ENCODE measurements at places on chromosomes 1 and 21. TPM values are rescaled to one million over a fixed set of nuclear protein-coding genes. Genes with fewer than 3 reads are reported as not detected.

AKNAD1 gene
- total RNA-seq, result not detected

ACKR1 gene
- not detected for total RNA-seq

DNA sequence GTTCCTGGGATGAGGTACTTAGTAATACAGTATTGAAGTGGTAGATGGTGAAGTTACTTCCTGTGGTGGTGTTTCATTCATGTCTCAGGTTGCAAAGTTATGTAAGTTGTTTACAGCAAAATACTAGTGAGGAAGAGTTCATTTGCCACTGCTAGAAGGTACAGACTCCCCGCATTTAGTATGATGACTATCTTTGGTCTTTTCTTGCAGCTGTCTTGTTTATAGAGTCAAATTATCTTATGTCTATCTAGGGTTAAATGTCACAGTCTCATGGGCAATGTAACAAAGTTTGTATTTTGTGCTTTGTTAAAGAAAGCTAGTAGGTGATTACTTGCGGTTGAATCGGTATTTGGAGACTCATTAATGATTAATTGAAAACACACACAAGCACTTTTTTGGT, 50.2 kb downstream of the LRRC8D start:
- H3K4me1 ChIP-seq, result peaks cover 43% of the 10 kb centered on the region
- no peak for DNase-seq
- H3K36me3 ChIP-seq, result peaks cover 8% of the 10 kb centered on the region
- peak overlapping the region; percentile 5 for H3K27ac ChIP-seq
- H3K4me3 ChIP-seq, result no peak overlapping the region

NTRK1 gene
- total RNA-seq, result 16.8 TPM

FMN2 gene
- total RNA-seq, result not detected

GRCh38 chr1:17031436-17031835, 19.7 kb upstream of the ATP13A2 start:
- H3K4me1 ChIP-seq, result no peaks in the 10 kb centered on the region
- no peaks in the 10 kb centered on the region for H3K36me3 ChIP-seq
- H3K4me3 ChIP-seq, result no peak overlapping the region
- no peak for DNase-seq
- peak overlapping the region; percentile 38 for H3K27ac ChIP-seq

DNA sequence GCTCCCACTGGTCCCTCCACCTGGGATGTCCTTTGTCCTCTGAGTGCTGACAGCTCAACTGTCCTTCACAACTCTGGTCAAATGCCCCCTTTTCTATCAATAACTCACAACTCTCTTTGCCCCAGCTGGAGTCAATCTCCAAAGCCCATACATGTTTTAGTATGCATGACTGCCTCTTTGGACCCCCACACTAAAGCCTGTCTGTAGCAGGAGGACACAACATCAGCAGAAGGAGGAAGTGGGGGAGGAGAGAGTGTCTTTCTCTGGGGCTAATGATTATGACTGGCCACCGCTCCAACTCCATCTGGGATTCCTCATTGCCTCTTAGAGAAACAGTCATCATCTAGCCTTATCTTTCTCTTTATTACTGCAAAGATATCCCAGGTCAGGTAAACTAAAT, 186.6 kb upstream of the FGGY start:
- H3K4me1 ChIP-seq, result no peaks in the 10 kb centered on the region
- no peaks in the 10 kb centered on the region for H3K36me3 ChIP-seq
- H3K27ac ChIP-seq, result no peak overlapping the region
- no peaks in the 10 kb centered on the region for H3K27me3 ChIP-seq
- no peak for DNase-seq
- H3K4me3 ChIP-seq, result no peak overlapping the region

GRCh38 chr21:16873596-16873995, 639.2 kb upstream of the CXADR start:
- no peaks in the 10 kb centered on the region for H3K36me3 ChIP-seq
- DNase-seq, result no peak
- no peak overlapping the region for H3K27ac ChIP-seq
- H3K27me3 ChIP-seq, result no peaks in the 10 kb centered on the region
- no peaks in the 10 kb centered on the region for H3K4me1 ChIP-seq

- peaks cover 32% of the 10 kb centered on the region for H3K36me3 ChIP-seq
- H3K27ac ChIP-seq, result peak overlapping the region; percentile 75
- DNase-seq, result no peak
- H3K4me3 ChIP-seq, result peak overlapping the region; percentile 71
- no peaks in the 10 kb centered on the region for H3K27me3 ChIP-seq
These were observed 28.1 kb downstream of the SMAP2 start for GRCh38 chr1:40401473-40402201.

DNA sequence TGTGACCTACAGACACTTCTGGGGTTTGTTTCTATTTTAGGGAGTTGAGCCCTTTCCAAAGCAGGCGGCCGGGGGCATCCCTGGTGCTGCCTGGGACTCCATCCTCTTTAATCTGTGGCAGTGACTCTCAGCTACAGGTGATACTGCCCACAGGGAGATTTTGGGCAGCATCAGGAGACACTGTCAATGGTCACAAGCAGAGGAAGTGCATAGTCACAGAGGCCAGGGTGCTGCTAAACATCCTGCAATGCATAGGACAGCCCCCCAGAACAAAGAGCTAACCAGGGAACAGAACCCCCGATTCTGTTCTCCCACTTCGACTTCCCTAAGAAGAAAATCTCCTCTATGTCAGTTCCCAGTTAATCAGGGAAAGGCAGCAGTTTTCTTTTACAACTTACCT, 66.2 kb downstream of the TEX35 start:
- H3K4me3 ChIP-seq, result no peak overlapping the region
- no peak overlapping the region for H3K27ac ChIP-seq
- no peak for DNase-seq
- no peaks in the 10 kb centered on the region for H3K4me1 ChIP-seq
- H3K27me3 ChIP-seq, result peaks cover 6% of the 10 kb centered on the region
- no peaks in the 10 kb centered on the region for H3K36me3 ChIP-seq

GRCh38 chr1:236099355-236099974, 34.6 kb upstream of the NID1 start:
- peaks cover 9% of the 10 kb centered on the region for H3K27me3 ChIP-seq
- DNase-seq, result no peak
- H3K27ac ChIP-seq, result no peak overlapping the region
- H3K4me1 ChIP-seq, result peaks cover 8% of the 10 kb centered on the region

DNA sequence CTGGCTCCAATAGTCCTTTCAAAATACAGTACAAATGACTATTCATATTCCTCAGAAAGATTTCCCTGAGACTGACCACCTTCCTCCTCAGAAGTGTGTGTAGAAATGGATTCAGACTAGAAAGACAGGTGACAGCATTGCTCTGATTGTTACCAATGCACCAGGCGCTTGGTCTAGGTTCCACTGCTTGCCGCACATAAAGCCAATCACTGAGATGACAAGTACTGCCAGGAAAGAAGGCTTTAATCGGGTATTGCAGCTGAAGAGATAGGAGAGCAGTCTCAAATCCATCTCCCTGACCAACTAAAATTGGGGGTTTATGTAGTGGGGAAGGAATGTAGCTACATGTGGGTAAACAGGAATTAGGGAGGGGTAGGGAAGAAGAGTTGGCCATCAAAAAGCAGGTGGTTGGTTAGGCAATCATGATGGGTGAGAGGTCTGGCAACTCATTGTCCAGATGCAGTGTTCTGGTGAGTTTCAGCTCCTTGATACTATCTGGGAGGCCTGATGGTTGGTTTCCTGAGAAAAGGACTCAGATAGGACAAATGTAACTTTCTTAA, 98.0 kb downstream of the KCNH1 start:
- no peaks in the 10 kb centered on the region for H3K4me1 ChIP-seq
- H3K27ac ChIP-seq, result no peak overlapping the region
- no peak overlapping the region for H3K4me3 ChIP-seq

DNA sequence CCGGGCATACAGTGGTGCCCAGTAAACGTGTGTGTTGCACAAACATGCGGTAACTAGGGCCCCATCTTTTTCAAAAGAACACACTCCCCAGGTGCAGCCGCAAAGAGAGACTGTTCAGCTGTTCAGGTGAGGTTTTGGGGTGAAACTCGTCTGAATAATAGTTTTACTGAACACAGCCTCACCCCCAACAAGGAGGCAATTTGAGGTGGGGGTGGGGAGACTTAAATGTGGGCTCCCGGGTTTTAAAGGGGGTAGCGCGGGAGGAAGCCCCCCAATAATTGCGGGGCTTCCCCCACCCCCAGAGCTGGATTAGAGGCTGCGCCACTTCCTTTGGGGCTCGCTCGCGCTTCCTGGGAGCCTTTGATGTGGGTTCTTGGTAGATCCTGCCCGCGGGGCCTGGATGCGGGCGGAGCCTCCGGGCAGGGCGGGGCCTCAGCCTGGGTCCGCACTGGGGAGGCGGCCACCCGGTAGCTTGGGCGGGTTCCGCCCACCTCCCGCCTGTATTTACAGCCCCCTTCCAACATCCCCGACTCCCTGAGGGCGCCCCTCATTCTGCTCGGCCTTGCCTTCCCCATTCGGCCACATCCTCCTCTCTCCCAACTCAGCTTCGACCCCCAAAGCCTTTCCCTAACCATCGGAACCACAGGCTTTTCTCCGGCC, 6.4 kb upstream of the EPHA2 start:
- peak; percentile 59 for DNase-seq
- no peak overlapping the region for H3K27ac ChIP-seq
- peak overlapping the region; percentile 73 for H3K4me3 ChIP-seq
- peaks cover 10% of the 10 kb centered on the region for H3K27me3 ChIP-seq
- H3K4me1 ChIP-seq, result peaks cover 71% of the 10 kb centered on the region
- H3K36me3 ChIP-seq, result no peaks in the 10 kb centered on the region

DNA sequence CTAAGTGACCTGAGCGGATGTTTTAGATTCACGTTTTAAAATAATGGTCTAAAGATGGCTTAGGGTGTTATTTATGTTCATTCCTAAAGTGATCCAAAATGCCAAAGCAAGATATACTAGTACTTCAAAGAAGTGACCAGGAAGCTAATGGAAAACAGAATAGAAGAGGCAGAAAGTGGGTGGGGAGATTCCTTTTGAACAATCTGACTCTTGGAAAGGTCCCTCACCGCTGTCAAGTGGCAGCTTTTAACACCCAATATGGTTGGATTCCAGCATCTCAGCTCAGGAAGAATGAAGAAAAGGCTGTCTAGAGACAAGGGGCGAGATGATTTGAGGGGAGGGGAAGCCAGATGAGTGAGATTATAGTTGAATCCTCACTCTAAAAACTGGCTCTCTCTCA, 90.3 kb downstream of the SCMH1 start:
- no peaks in the 10 kb centered on the region for H3K27me3 ChIP-seq
- H3K36me3 ChIP-seq, result peaks cover 3% of the 10 kb centered on the region
- H3K4me1 ChIP-seq, result no peaks in the 10 kb centered on the region
- H3K4me3 ChIP-seq, result no peak overlapping the region

DNA sequence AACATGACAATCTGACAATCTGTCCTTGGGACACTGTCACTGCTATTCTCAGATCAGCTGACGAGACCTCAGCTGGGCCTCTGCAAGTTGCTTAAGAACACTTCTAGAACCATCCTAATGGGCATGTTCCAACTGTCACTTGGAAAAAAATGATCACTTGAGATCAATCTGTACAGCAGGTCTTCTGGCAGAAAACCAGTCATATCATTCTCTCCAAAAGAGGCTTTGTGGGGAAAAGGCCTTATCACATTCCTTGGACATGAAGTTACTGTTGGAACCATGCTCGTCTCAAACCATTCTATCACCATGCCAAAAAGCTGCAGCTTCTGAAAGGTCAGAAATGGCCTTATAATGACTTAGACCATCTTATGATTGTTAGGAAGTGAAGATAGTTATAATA, 744.2 kb downstream of the USP25 start:
- no peak overlapping the region for H3K4me3 ChIP-seq
- H3K36me3 ChIP-seq, result no peaks in the 10 kb centered on the region
- no peak overlapping the region for H3K27ac ChIP-seq
- no peak for DNase-seq

LIN28A gene
- total RNA-seq, result not detected

DNA sequence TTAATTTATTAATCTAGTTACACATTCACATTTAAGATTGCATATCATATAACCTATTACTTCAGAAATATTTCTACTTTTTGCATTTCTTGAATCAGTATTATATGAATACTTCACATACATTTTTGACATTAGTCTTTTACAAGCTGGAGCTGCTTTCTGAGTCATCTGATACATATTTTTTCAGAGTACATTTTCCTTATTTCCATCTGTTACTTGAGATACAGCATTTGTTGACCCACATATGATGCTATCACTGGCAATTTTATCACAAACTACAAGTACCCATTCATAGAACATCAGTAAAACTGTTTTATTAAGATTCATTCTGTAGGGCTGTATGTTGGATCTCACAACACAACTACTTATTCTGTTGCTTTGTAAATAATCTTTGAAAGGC, 367.2 kb upstream of the ST6GALNAC5 start:
- no peaks in the 10 kb centered on the region for H3K27me3 ChIP-seq
- no peak overlapping the region for H3K27ac ChIP-seq
- H3K36me3 ChIP-seq, result no peaks in the 10 kb centered on the region
- DNase-seq, result no peak
- H3K4me1 ChIP-seq, result peaks cover 27% of the 10 kb centered on the region

SLFNL1 gene
- total RNA-seq, result 0.53 TPM

IL12RB2 gene
- 128 TPM for total RNA-seq

- no peaks in the 10 kb centered on the region for H3K4me1 ChIP-seq
- no peak overlapping the region for H3K4me3 ChIP-seq
- no peaks in the 10 kb centered on the region for H3K27me3 ChIP-seq
- no peak overlapping the region for H3K27ac ChIP-seq
- no peak for DNase-seq
These were observed 116.2 kb downstream of the PTBP2 start for GRCh38 chr1:96837781-96838216.

DNA sequence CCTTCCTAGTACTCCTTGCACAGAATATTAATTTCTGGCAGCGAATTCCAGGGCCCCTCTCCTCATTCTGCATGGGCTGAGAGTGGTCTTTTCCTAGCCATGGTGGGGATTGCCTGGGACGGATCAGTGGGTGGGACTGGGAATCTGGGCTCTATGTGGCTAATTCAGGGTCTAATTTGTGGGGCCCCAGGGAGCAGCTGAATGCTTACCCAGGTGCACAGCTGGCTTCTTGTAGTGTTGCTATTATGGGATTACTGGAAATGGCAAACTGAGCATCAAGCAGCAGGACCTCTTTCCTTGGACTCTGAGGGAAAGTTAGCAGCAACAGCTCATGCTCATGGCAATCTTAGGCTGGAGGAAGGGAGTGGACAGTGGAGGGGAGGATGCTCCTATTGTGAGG, 187.1 kb upstream of the CACNA1E start:
- no peak for DNase-seq
- H3K4me3 ChIP-seq, result no peak overlapping the region
- no peak overlapping the region for H3K27ac ChIP-seq
- no peaks in the 10 kb centered on the region for H3K4me1 ChIP-seq

GRCh38 chr1:24996983-24997893, 67.2 kb upstream of the RUNX3 start:
- H3K4me3 ChIP-seq, result peak overlapping the region; percentile 65
- peak overlapping the region; percentile 85 for H3K27ac ChIP-seq
- peaks cover 5% of the 10 kb centered on the region for H3K36me3 ChIP-seq
- no peaks in the 10 kb centered on the region for H3K27me3 ChIP-seq
- H3K4me1 ChIP-seq, result peaks cover 85% of the 10 kb centered on the region
- peak; percentile 80 for DNase-seq

- peak overlapping the region; percentile 28 for H3K27ac ChIP-seq
- H3K4me1 ChIP-seq, result peaks cover 23% of the 10 kb centered on the region
- DNase-seq, result no peak
- H3K36me3 ChIP-seq, result peaks cover 11% of the 10 kb centered on the region
These were observed 5.6 kb downstream of the TMEM167B start for GRCh38 chr1:109096120-109096519.

SV2A gene
- total RNA-seq, result 14.8 TPM
